CD14-positive monocyte (primary cell): ENCODE measurements at places on chromosomes 7 and 10.

GRCh38 chr10:86207226-86207625 is 159.4 kb downstream of the GRID1 start:
- H3K36me3 ChIP-seq: no peaks in the 10 kb centered on the region
- H3K4me1 ChIP-seq: no peaks in the 10 kb centered on the region
- DNase-seq: no peak
- no peak overlapping the region for H3K27ac ChIP-seq

- H3K4me3 ChIP-seq: no peak overlapping the region
- H3K36me3 ChIP-seq: no peaks in the 10 kb centered on the region
- H3K27ac ChIP-seq: no peak overlapping the region
- H3K27me3 ChIP-seq: no peaks in the 10 kb centered on the region
- no peaks in the 10 kb centered on the region for H3K4me1 ChIP-seq
Observed at GRCh38 chr10:123855008-123855684, 36.5 kb downstream of the CPXM2 start.

DNA sequence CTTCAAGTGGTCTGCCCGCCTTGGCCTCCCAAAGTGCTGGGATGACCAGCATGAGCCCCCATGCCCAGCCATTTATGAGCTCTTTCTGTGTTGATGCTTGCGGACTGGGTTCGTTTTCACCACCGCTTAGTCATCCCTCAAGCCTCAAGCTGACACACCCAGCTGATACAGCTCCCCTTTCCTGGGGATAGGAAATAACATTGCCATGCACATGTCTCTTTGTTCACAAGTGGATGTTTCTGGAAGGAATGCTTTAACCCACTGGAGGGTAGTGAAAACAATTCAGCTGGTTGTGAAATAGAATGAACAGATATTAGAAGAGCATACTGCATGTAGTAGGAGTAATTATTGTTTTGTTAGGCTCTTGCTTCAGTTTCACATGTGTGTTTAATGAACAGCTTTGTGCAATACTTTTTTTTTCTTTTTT is 8.5 kb upstream of the METTL27 start:
- H3K36me3 ChIP-seq: no peaks in the 10 kb centered on the region
- peak; percentile 77 for DNase-seq
- peaks cover 54% of the 10 kb centered on the region for H3K4me1 ChIP-seq

DNA sequence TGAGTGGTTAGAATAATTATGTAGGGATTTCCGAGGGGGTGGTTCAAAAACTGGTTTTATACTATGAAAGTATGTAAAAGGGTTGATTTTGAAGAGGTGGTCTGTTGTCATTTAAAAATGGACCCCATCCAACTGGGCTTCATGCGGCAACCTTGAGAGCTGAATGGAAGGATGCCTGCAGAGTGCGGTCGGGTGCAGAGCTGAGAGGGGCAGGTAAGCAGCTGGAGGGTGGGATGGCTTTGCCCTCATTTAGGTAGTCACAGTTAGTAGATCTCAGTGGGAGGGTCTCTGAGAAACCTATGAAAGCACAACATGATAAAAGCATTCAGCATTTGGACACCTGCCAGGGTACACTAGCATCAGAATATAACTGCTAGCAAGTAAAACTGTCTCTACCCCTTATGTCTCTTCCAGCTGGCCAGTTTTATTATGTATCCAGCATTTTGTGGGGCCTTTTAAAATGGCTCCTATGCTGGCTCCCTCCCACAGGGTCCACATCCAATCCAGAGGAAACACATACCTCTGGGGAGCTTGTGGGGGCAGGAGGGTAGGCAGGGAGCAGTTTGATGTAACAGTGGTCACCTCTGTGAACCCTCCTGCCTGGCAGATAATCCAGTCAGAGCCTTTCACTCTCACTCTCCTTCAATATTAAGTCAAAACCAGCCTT is 75.9 kb upstream of the MAGI2 start:
- no peaks in the 10 kb centered on the region for H3K36me3 ChIP-seq
- DNase-seq: no peak
- H3K27me3 ChIP-seq: no peaks in the 10 kb centered on the region
- H3K27ac ChIP-seq: no peak overlapping the region

DNA sequence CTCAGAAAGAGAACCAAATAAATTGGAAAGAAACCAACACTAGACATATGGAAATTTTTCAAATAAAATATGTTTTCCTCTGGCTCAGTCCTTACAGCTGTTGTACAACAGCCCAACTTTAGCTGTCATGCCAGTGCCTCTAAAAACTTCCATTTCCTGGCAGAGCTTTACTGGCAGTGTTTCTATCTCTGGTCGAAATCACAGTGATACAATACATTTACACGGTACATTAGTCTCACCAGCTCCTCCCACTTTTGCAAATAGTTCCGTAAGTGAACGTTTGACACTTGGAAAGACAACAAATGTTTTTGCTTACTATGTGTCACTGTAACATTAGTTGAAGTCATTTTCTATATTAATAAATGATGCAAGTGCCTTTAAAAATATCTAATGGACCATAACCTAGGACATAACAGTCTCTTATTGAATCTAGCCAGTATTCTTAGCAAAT is 29.8 kb downstream of the BCAP29 start:
- no peak overlapping the region for H3K27ac ChIP-seq
- no peak for DNase-seq
- H3K36me3 ChIP-seq: peaks cover 47% of the 10 kb centered on the region
- H3K4me1 ChIP-seq: no peaks in the 10 kb centered on the region
- no peak overlapping the region for H3K4me3 ChIP-seq

GRCh38 chr10:59892697-59893096 is 13.7 kb downstream of the CCDC6 start:
- peaks cover 51% of the 10 kb centered on the region for H3K4me1 ChIP-seq
- H3K27me3 ChIP-seq: no peaks in the 10 kb centered on the region
- H3K27ac ChIP-seq: peak overlapping the region; percentile 81
- H3K36me3 ChIP-seq: no peaks in the 10 kb centered on the region

GRCh38 chr10:79162022-79162421 is 93.3 kb downstream of the ZMIZ1 start:
- no peaks in the 10 kb centered on the region for H3K27me3 ChIP-seq
- peaks cover 47% of the 10 kb centered on the region for H3K36me3 ChIP-seq
- no peak overlapping the region for H3K4me3 ChIP-seq

DNA sequence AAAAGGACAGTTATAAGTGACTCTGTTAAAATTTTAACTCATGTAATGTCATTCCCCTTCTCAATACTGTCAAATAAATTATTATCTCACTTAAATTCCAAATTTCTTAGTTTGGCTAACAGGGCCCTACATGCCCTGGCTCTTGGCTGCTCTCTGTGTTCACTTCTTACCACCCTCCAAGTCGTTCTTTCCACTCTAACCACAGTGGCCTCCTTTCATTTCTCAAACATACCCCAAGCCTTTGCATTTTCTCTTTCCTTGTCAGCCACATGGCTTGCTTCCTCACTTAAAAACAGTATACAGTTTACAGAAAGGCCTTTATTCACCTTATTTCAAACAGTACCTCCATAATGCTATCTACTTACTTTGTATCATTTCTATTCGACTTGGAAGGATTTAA is 737.1 kb upstream of the ZWINT start:
- no peaks in the 10 kb centered on the region for H3K4me1 ChIP-seq
- no peak overlapping the region for H3K27ac ChIP-seq
- H3K27me3 ChIP-seq: no peaks in the 10 kb centered on the region
- no peak overlapping the region for H3K4me3 ChIP-seq
- H3K36me3 ChIP-seq: no peaks in the 10 kb centered on the region

DNA sequence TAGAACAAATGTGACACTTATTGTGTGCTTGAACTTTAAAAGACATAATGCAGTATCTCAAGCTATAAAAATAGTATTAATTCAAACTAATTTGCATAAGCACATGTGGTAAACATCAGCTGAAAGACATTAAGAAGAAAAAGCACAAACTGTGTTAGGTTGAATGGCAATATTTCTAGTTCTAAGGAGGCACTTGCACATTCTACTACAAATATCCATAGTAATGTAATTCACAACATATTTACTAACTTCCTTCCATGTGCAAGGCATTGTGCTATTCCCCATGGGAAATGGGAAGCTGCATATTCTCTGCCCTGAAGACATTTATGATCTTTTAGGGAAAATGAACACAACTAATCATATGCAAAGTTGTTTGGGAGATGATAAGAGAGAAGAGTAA is 80.2 kb upstream of the SLC13A1 start:
- no peak overlapping the region for H3K27ac ChIP-seq
- no peak overlapping the region for H3K4me3 ChIP-seq
- DNase-seq: no peak
- no peaks in the 10 kb centered on the region for H3K4me1 ChIP-seq
- no peaks in the 10 kb centered on the region for H3K27me3 ChIP-seq

- peak overlapping the region; percentile 17 for H3K27ac ChIP-seq
- H3K36me3 ChIP-seq: no peaks in the 10 kb centered on the region
Observed at GRCh38 chr7:24965831-24966708, 13.9 kb downstream of the OSBPL3 start.

- peaks cover 3% of the 10 kb centered on the region for H3K36me3 ChIP-seq
- DNase-seq: no peak
- H3K27me3 ChIP-seq: no peaks in the 10 kb centered on the region
- no peaks in the 10 kb centered on the region for H3K4me1 ChIP-seq
- H3K27ac ChIP-seq: no peak overlapping the region
Observed at GRCh38 chr10:99396471-99396870, 34.0 kb downstream of the GOT1 start.

DNA sequence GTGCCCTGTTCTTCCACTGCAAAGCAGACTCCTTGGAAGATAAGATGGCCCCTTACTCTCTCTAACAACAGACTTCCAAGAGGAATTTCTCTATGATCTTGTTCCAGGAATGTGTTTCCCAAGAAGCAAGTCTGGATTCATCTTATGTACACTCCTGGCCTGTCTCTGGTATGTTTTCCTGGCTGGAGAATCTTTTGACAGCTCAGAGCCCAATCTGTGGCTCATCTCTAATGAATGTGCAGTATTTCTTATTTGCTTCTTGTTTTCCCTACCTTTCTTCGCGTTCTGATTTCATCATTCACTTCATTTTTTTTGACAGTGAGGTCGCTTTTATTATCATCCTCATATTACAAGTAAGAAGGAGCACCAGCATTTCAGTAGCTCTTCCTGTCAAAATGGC is 53.0 kb upstream of the PITRM1 start:
- no peaks in the 10 kb centered on the region for H3K27me3 ChIP-seq
- DNase-seq: no peak
- H3K4me3 ChIP-seq: no peak overlapping the region
- H3K27ac ChIP-seq: no peak overlapping the region

DNA sequence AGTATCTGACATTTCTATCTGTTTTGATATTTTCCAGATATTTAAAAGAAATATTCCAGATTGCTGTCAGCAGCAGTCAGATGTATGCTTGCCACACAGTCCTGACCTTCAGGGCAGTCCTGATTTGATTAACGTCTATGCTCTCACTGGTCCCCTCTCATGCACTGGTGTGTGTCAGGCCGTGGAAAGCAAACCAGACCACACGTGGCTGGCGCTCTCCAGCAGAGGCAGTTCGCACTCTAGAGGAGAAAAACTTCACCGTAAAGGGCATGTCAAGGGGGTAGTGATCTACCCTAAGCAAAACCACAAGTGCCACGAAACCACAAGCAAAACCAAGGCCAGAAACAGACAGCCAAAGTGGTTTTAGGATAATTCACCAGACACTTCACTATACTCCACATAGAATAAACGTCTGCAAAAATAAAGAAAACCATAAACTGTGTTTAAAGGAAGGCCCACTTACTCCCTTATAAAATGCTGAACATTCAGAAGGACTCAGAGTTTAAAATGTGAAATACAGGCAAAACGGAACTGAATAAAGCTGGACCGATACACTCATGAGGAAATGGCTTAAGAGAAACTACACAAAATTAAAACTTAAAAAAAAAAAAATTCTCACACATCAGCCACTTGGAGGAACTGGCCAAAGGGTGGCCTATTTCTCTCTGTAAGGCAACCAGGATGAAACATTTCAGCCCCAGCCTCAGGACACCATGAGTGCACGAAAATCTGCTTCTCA is 26.4 kb downstream of the PARP12 start:
- H3K4me3 ChIP-seq: no peak overlapping the region
- H3K36me3 ChIP-seq: peaks cover 83% of the 10 kb centered on the region
- no peak for DNase-seq
- H3K4me1 ChIP-seq: peaks cover 17% of the 10 kb centered on the region
- no peaks in the 10 kb centered on the region for H3K27me3 ChIP-seq

- no peak overlapping the region for H3K4me3 ChIP-seq
- no peak overlapping the region for H3K27ac ChIP-seq
- no peaks in the 10 kb centered on the region for H3K27me3 ChIP-seq
- DNase-seq: no peak
Observed at GRCh38 chr10:76177936-76178335, 746.5 kb downstream of the LRMDA start.

DNA sequence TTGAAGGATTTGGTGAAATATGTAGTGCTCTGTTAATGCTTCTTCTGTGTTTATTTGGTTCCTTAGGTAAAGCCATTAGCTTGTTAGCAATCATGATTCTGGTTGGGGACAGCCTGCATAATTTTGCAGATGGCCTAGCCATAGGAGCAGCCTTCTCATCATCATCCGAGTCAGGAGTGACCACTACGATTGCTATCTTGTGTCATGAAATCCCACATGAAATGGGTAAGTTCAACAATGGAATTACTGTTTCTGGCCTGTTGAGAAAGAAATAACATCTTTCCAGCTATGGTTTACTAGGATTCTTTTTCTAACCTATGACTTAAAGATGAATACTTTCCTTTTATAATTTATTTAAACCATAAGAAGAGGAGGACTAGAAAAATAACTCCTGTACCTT is 48.9 kb downstream of the SLC39A12 start:
- no peak overlapping the region for H3K27ac ChIP-seq
- DNase-seq: no peak
- no peaks in the 10 kb centered on the region for H3K4me1 ChIP-seq
- no peaks in the 10 kb centered on the region for H3K27me3 ChIP-seq
- no peak overlapping the region for H3K4me3 ChIP-seq
- no peaks in the 10 kb centered on the region for H3K36me3 ChIP-seq

DNA sequence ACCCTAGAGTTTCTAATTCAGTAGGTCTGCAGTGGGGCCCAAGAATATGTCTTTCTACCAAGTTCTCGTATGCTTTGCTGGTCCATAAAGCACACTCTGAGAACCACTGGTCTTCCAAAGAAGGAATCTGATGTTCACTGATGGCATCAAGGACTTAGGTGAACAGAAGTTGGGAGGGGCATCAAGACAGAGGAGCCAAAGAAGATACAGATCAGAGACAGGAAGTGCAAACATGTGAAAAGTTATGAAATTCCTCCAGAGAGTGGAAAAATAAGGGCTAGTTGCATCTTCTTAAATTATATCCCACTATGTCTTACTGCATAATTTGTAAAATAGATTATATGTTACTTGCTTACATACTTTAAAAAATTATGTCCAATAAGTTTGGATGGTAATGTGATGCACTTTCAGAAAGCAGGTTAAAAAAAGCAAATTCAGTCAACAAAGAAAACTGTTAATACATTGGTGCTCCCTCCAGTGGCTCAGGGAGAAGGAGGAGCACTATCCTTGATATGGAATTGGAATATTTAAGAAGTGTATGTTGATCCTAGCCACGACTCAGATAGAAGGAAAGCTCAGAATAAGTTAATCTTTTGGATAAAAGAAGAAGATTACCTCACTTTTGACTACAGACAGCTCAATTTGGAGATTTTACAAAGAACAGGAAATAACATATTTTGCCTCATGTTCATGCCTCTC is 35.8 kb downstream of the CREB3L2 start:
- no peak for DNase-seq
- peaks cover 41% of the 10 kb centered on the region for H3K4me1 ChIP-seq
- no peak overlapping the region for H3K4me3 ChIP-seq
- H3K36me3 ChIP-seq: no peaks in the 10 kb centered on the region
- no peaks in the 10 kb centered on the region for H3K27me3 ChIP-seq

- no peak for DNase-seq
- peaks cover 52% of the 10 kb centered on the region for H3K4me1 ChIP-seq
- H3K27me3 ChIP-seq: peaks cover 2% of the 10 kb centered on the region
- no peaks in the 10 kb centered on the region for H3K36me3 ChIP-seq
- H3K4me3 ChIP-seq: peak overlapping the region; percentile 82
Observed at GRCh38 chr7:816751-817671, 15.3 kb upstream of the SUN1 start.

- H3K4me1 ChIP-seq: no peaks in the 10 kb centered on the region
- no peak overlapping the region for H3K27ac ChIP-seq
- no peaks in the 10 kb centered on the region for H3K27me3 ChIP-seq
- peaks cover 7% of the 10 kb centered on the region for H3K36me3 ChIP-seq
Observed at GRCh38 chr10:97575127-97575668, 2.6 kb downstream of the ANKRD2 start.
